ENCODE measurements at places on chromosomes 11 and 22.

- peak; percentile 10 for DNase-seq
Observed at GRCh38 chr11:12914400-12914912, 94.7 kb upstream of the RASSF10 start.

DNA sequence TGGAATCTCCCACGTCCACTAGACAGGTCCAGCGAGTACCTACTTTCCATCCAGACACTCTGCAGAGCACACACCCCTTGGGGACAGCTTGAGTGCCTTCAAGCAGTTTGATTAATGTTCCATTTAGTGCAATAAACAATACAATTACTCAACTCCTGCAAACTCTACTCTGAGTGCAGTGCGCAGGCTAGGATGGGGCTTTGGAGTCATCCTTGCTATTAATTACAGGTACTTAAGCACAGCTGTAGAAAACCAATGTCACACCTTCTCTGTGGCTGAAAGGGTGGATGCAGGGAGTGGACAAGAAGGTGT is 82.6 kb downstream of the MN1 start:
- no peak for DNase-seq

DNA sequence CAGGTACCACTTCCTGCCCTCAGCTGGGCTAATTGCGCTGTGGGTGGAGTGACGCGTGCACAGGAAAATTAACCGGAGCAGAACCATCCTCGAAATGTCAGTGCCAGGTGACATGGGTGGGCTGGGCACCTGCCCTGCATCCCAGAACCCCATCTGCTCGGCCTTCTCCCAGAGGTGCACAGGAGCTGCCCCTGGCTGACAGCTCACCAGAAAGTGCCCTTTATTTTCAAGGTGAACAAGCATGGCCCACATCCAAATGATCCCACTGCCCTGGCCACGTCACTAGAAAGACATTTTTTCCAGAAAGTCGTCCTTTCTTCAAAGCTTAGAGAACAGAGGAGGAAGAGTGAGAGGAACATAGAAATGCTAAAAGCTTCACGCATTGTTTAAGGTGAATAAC is 4.1 kb upstream of the ELFN2 start:
- DNase-seq: no peak

DNA sequence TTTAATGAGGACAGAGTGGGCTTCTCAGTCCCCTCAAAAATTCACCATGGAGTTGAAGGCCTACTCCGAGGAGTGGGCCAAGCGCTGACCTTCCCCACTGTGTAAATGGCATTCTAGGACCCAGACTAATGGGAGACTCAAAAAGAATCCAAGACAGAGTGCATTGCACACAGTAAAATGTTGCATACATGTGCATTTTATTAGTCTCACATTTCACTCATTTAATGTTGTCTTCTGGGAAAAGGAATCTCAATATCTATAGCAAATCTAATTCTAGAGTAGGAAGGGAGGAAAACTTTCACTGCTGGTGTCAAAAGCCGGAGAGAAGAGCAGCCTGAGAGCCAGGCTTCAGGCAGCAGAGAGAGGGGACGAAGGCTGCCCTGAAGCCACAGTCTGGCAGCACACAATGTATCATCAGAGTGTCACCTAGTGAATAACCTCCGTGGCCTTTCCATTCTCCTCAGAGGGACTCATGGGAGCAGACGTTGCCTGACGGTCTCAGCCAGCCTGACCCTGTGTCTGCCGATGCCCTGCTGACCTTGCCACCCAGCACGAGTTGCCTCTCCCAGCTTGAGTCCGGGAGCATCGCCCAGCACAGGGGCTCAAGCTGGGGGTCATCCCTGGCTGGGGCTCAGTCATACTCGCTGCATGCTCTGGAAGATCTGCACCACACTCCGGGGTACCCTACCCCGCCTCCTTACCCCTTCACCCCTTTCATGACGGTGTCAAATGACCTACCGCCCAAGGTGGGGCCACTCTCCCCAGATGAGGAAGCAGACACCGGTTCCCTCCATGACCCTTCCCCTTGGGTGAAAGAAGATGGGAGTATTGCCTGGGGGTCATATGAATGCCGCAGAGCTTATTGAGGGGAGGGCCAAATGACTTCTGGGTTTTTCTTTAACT is 12.9 kb upstream of the POU2AF3 start:
- no peak for DNase-seq

DNA sequence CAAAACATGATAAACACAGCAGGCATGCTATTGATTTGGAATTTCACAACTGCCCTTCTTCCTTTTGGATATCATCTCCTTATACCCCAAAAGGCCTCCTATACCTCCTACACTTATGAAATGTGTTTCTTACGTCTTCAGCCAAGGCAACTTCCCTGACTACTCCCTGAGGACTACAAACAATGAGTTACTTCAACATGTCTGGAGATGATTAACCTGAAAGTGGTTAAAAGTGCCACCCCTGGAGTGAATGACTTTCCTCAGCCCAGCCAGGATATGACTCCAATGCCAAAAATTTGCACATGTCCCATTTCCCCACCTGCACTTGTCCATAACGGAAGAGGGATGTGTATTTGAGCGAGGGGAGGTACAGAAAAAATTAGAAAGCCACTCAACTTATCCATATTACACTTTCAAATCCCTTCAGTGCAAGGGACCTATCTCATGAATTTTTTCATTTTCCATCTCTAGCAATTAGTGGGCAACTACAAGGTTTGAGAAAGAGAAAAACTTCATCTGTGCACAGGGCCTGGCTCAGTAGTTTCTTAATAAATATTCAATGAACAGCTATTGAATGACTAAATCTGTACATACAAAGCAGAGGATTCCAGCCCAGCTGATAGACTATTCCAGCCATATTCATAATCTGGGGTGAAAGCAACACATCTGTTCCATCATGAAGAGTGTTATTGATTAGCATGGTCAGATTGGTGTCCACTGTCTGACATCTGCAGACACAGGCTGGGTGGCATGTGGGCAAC is 36.8 kb downstream of the KIRREL3 start:
- DNase-seq: no peak

DNA sequence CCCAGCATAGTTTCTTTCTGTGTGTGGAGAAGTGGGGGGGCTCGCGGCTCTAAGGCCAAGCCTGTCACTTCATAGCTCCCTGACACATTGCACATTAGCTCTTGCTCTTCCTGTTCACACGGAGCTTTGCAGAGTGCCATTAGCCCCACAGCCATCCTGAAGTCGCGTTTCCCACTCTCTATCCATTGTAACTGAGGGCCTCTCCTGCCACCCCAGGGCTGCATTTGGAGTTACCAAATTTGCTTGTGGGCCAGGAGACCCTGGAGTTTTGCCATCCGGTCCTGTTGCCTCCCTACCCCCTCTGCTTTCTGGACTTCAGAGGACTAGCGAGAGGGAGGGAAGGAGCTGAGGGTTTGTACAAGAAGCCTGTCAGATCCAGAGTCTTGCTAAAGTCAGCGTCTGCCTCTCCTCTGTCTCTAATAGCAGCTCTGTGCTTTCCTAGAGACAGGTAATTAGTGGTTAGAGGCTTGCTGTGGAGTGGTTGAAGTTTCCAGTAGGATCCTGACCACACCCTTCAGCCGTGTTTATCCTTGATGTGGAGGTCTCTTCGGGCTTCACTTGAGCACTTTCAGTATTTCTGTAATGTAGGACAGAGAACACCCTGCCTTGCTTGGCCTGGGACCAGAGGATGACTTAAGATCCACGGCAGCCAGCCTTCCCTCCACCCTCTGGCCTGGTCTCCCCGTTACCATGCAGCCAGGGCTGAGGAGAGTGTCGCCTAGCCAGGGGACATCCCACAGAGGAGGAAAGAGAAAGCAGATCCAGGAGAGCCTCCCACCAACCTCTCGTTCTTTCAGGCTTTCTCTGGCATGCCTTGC is 14.1 kb downstream of the DCPS start:
- no peak for DNase-seq

DNA sequence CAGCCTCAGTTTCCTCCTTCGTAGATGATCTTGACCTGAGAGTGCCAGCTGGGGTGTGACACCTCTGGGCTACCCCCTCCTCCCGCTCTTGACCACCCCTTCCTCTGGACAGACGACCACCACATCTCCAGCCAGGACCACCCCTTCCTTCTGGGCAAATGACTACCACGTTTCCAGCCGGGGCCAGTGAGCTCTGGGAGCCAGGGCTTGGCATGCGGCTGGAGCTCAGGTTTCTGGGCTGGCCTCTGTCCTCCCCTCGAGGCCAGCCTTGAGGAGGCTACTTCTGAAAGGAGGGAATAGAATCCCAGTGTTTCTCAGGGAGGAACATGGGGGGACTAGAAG is 120.9 kb downstream of the KCNQ1OT1 start:
- no peak for DNase-seq

DNA sequence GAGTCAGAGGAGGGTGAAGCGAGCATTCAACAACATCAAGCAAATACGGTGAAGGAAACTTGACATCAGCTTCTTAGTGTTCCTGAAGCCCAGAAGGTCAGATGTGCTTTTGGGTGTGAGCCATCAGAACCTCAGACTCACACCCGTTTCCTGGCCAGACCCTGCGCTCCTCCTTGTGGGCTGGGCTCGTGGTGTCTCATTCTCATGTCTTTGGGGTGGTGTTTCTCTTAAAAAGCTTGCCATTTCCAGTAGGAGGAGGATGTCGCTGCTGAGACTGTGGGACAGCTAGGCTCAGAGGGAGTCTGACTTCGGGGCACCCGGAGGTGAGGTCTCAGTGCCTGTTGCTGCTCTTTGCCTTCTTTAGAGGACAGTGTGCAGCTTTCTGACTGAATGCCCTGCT is 24.2 kb downstream of the PPFIBP2 start:
- no peak for DNase-seq

- no peak for DNase-seq
Observed at GRCh38 chr11:32137263-32137662, 46.4 kb downstream of the RCN1 start.

GRCh38 chr22:28674121-28674563 is 5.5 kb downstream of the TTC28 start:
- no peak for DNase-seq

GRCh38 chr11:132114185-132114584 is 743.8 kb downstream of the NTM start:
- peak; percentile 41 for DNase-seq

DNA sequence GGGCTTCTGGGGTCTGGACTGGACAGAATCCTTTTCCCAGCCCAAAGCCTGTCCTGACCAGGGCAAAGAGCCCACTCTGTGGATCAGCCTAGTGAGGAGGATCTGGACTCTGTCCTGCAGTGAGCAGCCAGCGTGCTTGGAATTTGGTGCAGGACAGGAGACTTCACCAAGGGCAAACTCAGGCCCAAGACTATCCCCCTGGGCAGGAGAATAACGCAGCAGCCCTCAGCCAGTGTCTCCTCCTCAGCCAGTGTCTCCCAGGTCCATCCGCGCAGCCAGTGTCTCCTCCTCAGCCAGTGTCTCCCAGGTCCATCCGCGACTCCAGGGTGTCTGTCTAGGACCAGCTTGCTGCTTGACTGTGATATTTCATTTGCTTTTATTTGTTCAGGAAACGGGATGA is 1334.0 kb downstream of the TBC1D22A start:
- DNase-seq: no peak

DNA sequence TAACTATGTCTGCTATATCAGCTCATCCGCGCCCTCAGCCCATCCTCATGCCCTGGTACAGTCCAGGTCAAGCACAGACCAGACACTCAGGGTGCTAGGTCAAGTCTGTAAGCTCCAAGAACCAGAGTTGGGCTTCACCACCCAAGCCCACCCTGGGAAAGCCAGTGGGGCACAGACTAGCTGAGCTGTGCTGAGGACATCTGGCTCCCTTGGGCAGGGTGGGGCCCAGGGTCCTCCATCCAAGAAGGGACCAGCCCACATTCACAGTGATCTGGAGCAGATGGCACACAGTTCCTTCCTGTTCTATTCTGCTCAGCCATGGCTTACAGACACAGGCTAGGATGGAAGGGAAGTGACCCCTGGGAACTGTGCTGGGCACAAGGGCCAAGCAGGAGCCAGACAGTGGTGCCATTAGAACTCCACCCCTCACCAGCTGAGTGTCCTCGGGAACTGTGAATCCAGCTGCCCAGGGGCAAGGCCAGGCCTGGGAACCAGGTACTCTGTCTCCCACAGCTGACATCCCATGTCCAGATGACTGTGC is 9.1 kb downstream of the P2RY6 start:
- no peak for DNase-seq

DNA sequence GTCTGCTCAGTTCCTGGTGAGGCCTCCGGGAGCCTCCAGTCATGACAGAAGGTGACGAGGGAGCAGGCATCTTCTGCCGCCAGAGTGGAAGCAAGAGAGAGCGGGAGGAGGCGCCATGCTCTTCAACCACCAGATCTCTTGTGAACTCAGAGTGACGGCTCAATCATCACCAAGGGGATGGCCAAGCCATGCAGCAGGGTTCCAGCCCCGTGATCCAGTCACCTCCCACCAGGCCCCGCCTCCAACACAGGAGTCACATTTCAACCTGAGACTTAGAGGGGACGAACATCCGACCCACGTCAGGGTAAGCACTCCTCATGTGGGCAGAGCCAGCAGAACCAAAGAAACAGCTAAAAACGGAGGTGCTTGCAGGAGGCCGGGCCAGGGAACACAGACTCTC is 1470.5 kb downstream of the BRD1 start:
- no peak for DNase-seq

DNA sequence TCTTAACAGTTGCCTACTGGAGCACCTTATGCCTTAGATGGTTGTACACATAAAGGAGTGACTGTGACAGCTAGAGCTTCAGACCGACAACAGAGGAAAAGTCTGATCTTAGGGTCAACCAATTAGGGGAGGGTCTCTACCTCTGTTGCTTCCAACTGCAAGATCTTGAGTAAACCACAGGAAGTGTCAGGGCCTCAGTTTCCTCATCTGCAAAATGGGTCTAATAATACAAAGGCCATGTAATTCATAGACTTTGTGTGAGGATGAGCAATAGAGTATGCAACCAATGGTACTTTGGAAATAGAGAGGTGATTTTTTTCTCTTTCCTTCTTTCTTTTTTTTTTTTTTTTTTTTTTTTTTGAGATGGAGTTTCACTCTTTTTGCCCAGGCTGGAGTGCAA is 16.4 kb upstream of the ANO1 start:
- DNase-seq: no peak

DNA sequence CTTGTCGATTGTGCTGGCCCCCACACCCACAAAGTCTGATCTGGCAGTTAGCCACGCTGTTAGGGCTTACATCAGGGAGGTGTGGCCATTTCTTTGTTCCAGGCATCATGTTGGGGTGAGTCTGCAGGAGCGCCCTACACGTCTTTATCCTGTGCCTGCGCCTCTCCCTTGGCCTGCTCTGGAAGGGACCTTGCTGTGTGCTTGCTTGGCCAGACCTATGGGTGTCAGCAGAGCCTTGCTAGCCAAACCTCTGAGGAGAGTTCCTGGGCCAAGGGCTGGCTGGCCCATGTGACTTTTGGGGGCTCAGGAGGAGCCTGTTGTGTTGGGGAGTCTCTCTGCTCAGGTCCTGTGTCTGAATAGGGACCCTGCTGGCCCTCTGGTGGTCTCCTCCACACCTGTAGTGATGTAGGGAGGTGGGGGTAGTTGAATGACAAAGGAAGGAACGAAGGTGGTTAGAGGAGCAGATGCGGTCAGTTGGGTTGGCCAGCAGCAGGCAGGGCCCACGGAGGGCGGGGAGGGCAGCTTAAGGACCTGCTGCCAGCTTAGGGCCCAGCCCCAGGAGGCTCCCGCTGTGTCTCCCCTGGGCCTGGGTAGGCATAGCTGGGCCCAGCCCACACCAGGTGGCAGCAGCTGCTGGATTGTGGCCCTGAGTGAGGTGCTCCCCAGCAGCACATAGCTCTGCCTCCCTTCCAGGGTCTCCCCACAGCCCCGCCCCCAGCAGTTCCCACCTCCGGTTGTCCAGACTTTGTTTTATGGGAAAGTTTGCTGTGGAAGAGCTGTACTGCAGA is 7.9 kb downstream of the PPIL2 start:
- no peak for DNase-seq
